ENCODE measurements at places on chromosomes 2 and 18.

GRCh38 chr2:213079756-213080155 lies 71.7 kb downstream of the IKZF2 start:
- no peak for DNase-seq

DNA sequence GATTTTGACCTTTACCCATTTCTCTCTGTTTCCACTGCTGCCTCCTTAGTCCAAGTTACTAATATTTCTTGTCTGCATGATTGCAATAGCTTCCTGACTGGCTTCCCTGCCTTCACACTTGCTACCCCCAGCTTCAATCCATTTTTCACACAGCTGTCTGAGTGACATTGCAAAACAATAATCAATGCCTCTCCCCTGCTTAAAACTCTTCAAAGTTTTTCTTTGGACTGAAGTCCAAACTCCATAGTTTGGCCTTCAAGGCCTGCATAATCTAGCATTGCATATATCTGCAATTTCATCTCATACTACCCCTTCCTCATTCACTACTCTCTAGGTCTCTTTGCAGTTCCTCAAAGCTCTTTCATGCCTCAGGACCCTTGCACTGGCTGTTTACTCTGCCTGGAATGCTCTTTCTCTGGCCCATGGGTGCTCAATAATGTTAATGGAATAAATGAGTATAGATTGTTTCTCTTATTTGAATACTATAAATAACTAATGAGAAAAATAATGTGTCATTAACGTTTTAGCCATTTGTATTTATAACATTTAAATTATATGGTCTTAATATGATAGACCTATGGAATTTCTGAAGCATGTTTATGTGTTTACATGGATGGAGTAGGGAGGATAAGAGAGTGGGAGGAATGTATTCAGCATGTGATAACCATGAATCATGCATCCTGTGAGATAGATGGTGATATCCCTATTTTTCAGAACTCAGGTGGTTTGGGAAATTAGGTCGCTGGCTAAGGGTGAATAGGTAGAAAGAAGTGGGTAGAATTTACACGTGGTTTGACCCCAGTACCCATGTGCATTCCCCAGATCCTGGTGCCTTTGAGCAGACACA lies 5.7 kb upstream of the TMEM178A start:
- no peak for DNase-seq

GRCh38 chr2:186339716-186340115 lies 146.3 kb upstream of the ZC3H15 start:
- DNase-seq, result no peak

GRCh38 chr2:188766471-188766856 lies 207.7 kb upstream of the COL3A1 start:
- no peak for DNase-seq

- DNase-seq, result no peak
Observed at GRCh38 chr2:240701736-240702639, 10.3 kb downstream of the AQP12A start.

- no peak for DNase-seq
Observed at GRCh38 chr2:100248044-100248330, 74.3 kb downstream of the LONRF2 start.

DNA sequence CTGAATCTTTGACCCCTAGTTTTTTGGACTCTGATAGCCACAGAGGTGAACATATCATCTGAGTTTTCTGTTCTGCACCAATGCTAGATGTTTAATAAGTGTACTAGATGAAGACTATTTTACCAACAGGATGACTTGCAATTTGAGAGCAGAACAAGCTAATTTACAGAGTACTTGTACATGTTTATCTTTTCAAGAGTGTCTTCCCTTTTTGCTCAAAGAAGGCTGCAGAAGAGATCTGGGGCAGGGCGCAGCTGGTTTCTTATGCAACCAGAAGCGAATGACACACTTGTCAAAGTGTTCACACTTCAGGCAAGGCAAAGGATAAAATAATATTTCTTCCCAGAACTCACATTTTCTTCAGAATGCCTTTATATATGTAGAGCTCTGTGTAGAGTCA lies 86.0 kb downstream of the VWA3B start:
- no peak for DNase-seq

- no peak for DNase-seq
Observed at GRCh38 chr2:238578256-238578655, 151.5 kb downstream of the ASB1 start.

- DNase-seq, result no peak
Observed at GRCh38 chr2:80499095-80499494, 194.5 kb upstream of the LRRTM1 start.

- DNase-seq, result no peak
Observed at GRCh38 chr18:11274144-11274794, 124.9 kb upstream of the PIEZO2 start.

- DNase-seq, result no peak
Observed at GRCh38 chr2:127085317-127085681, 21.7 kb downstream of the BIN1 start.

DNA sequence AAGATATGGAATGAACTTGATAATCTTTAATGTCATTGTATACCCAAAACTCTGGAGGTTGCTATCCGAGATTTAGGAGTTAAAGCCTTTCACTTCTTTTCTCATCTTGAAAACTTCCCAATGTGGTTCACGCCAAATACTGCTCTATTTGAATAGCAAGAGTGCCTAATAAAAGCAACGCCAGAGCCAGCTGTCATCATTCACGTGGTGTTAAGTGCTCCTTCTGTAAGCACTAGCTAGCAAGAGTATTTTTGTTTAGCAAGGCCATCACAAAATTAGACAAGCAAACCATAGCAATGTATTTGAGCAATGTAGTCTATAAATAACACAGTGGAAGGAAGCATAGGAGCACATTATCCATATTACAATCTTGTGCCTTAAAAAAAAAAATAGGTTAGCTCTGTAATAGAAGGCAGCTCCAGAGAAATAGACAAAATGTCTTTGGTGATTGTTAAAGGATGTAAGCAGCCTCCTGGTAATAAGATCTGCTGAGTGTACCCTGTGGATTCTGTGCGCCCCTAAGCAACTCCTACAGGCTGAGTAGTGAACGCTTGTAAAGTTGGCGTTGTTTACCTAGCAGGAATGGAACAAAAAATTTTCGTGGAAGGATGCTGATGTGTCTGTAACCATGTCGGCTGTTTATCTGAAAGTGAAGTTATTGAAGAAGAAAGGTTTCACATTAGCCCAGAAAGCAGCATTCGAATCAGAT lies 518.0 kb downstream of the CNTNAP5 start:
- DNase-seq, result no peak

- DNase-seq, result no peak
Observed at GRCh38 chr2:12806549-12807242, 90.0 kb downstream of the TRIB2 start.

DNA sequence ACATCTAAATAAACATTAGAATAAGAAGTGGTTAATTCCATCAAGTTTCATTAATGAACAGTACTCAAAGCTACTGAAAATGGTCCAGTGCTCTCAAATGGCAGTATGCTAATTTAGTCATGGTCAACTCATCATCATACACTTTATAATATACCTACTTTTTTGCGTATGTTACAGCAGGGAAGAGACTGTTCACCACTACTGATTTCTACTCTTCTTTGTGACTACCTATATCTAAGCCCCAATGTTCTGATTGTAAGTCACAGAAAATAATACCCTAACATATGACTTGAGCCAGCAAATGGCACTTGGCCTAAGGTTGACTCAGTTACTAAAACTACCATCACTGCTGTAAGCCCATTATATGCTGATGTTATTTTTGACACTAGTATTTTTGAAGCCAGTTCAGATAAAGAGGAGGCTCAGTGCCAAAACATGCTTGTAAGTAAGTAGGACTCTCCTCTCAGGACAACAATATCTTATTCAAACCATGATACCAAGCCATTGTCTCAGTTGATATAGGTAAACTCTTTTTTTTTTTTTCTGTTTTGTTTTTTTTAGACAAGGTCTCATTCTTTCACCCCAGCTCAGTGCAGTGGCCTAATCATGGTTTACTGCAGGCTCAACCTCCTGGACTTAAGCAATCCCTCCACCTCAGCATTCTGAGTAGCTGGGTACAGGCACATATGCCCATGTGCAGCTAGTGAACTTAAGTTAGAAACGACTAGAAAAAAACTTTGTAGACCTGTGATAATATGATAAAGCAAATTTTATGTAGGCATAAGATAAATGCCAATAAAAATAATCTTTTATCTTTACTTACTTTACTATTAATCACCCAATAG lies 266.9 kb downstream of the ZNF385B start:
- no peak for DNase-seq

DNA sequence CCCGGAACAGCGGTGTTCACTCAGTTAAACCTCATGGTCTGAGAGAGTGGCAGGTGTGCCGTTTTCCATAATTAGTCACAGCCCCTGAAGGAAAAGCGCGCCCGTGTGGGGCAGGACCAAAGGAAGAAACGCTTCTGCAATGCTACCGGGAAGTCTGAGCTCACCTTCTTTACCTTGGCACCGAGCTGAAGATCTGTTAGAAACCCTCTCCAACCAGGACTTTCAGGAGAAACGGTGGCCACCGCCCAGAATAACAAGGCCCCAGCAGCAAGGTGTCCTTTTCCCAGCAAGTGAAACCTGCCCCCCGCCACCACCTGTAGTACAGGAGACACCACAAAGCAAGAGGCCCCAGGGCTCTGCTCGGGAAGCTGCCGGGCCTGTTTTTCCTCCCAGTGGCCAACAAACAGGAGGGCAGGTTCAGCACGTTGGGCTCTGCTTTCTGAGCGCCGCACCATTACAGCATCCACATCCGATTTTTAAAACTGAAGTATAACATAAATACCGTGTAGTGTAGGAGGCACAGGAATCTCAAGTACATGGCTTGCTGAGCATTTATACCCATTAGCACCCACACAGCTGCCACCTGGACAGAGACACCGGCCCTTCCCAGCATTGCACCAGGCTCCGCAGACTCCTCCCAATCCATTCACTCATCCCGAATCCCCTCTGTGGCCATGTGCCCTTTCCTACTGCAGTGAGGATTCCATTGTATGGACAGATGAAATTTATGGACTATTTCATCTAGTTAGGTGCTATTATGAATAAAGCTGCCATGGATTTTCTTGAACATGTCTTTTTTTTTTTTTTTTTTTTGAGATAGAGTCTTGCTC lies 121.8 kb upstream of the RIOK3 start:
- DNase-seq, result peak; percentile 91

- DNase-seq, result no peak
Observed at GRCh38 chr2:12244070-12244469, 472.7 kb upstream of the TRIB2 start.

GRCh38 chr2:234666911-234667310 lies 170.0 kb upstream of the ARL4C start:
- DNase-seq, result no peak

DNA sequence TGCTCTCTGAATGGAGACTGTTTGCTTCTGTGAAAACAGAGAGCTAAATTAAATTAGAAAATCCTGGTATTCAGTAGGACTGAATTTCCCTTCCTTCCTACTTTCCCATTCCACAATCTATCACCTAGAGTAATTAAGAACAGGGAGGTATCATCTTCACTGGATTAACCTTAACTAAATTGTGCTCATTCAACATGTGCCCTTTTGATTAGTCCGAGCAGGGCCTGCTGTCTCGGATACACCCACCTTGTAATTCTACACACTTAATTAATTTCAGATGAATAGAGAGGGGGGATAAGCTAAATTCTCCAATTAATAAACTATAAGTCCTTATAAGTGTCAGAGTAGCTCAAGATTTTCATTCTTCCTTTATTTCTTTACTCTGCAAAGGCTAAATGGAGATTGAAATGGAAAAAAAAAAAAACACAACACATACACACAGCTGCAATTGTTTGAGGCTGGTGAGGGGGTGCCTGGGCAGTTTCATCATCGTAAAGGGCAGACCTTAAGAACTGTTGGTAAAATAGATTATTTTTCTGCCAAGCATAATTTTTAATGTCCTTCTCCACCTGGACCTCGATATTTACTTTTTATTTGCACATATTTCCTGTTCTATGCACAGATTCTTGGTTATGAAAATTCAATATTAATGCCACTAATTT lies 157.1 kb upstream of the SIX2 start:
- DNase-seq, result no peak

- DNase-seq, result no peak
Observed at GRCh38 chr2:18136881-18137475, 258.5 kb downstream of the KCNS3 start.

- no peak for DNase-seq
Observed at GRCh38 chr18:30465096-30465495, 577.4 kb downstream of the DSC3 start.

DNA sequence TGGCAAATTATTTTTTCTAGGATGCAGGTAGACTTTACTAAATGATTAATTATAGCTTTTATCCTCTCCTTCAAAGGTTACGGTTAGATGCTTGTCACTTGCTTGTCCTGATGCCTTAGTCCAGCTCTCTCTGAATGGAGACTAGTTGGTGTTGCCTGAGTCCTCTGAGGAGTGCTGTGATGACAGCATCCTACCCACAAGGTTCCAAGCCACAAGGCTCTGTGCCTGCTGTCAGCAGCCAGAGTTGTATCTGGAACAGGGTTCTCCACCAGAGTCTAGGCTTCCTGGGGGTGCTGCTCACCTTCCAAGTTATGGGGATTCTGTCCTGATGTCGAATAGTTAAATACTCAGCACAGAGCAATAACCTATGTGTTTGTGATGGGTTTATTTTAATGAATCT lies 125.7 kb downstream of the GALNT1 start:
- DNase-seq, result no peak

DNA sequence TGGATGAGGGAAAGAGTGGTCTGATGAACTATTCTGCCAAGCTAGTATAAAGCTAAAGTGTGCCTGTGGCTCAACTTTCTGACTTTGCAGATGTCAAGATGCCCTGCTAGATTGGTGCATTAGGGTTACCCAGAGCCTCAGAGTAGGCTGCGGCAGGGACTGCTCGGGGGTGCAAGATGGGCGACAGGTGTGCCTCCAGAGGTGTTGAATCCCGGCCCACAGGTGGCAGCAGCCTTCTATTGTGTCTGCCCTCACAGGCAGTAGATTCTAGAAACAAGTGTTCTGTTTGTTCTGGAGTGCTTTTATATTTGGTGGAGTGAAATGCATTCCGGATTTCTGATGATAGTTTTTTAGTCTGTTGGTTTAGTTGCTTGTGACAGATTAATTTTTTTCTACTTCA lies 131.6 kb upstream of the IL1R2 start:
- no peak for DNase-seq

DNA sequence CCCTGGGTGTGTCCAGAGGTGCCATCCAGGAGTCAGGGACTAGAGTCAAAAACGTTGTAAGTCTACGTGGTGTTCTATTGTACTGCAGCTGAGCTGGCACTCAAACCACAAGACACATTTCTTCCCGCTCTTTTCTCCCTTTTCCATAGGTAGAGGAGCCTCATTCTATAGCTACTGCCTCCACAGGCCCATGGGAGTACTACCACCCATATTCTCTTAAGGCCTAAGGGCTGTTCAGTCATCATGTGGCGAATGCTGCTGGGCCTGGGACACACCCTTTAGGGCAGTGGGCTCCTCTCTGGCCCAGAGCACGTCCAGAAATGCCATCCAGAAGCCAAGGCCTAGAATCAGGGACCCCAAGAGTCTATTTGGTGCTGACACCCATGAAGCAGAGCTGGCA lies 1271.7 kb downstream of the CNTNAP5 start:
- DNase-seq, result no peak
